SIG-M5 (cell line): ENCODE measurements at places on chromosomes 3 and 15.
A peak's percentile ranks its signal among the peaks of the same experiment; 100 is the strongest.

DNA sequence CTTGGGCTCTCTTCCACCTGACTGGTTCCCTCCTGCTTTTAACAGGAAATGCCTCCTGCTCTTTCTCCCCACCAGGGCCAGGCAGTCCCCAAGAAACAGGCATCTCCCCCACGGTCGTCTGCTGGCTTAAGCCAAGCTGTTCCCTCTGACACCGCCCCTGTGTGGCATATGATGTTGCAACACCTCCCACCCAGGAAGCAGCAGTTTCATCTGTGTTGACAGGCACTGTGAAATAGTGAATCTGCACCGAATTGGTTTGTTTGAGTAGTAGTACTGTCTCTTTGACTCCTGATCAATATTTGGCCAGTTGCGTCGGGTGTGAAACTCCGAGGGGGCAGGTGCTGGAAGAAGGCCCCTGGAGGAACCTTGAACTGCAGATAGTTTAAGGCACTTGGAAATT lies 188.8 kb downstream of the FEZF2 start:
- no peak for DNase-seq

DNA sequence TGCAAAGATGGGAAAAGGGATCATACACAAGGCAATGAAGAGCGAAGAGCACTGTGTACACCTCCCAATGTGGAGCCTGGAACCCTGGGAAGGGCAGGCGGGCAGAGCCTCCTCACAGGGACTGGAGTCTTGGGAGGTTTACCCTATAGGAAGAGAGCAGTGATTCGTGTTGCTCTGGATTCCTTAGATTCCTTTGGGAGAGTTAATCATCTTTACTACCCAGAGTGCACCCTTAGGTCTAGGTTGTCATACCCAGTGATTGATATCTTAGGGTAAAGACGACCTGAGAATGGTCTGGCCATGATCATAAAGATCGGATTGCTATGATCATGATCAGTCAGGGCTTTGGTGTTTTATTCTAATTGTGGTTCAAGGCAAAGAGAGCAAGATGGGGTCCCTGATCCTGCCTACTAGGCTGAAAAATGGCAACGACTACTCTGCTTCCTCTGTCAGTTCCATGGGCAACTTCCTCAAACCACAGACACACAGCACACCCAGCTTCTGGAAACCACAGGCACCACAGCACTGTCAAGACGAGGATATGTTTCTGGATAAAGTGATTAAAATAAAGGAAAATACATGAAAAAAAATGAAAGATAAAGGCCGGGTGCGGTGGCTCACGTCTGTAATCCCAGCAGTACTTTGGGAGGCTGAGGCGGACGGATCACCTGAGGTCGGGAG lies 20.4 kb upstream of the MAP6D1 start:
- DNase-seq: no peak

DNA sequence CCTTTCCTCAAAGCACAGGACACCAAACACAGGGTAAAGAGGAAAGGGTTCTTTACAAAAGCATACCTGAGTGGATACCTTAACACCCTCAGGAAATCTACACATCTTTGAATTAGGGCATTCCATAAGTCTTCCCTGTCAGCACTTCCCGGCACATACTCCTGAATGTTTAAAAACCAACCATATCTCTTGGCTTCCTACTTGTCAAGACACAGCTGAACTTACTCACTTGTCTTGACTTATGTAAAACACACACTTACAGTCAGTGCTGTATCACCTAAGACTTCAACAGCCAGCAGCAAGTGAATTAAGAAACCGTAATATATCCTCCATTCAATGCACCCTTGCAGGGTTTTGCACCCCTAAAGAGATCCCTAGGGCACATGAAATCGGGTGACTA lies 17.5 kb downstream of the IL1RAP start:
- no peak for DNase-seq

DNA sequence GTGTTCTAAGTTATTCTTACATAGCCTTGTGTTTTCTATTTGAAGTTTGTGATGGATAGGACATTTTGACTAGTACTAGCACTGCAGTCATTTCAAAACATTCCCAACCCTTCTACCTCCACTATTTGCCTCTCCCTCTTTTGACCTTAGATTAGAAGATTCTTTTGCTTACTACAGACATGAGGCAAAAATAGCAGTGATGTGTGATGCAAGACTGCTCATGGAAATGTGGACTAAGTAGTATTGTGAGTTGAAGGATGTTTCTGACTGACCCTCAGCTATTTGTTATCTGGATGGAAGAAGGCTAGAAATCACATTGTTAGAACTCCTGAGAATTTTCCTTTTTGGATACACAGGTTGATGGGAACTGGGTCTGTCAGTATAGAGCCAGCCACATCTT lies 45.9 kb downstream of the ATP2C1 start:
- DNase-seq: no peak

DNA sequence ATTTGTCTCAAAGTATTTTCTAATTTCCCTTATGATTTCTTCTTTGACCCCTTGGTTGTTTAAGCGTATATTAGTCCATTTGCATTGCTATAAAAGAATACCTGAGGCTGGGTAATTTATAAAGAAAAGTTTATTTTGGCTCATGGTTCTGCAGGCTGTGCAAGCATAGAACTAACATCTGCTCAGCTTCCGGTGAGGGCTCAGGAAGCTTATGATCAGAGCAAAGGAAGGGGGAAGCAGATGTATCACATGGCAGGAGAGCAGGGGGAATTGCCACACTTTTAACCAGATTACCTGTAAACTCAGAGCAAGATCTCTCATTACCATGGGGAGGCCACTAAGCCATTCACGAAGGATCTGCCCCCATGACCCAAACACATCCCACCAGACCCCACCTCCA lies 148.2 kb downstream of the PDE8A start:
- DNase-seq: no peak

DNA sequence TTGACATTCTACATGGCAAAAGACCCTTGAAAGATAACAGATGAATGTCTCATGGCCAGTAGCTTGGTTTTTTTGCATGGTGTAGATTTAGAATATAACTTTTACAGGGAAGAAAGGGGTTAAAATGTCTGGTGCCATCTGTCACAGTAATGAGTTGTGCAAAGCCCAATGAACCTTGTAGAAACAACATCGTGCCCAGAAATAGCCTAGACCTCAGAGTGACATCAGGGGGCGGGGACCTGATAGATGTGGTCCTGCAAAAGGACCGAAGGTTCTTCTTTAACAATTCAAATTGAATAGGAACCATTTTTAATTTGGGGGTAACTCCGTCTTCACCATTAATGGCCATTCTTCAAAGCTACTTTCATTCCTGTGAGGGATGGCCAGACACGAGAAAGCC lies 254.1 kb upstream of the CTDSPL start:
- DNase-seq: no peak

DNA sequence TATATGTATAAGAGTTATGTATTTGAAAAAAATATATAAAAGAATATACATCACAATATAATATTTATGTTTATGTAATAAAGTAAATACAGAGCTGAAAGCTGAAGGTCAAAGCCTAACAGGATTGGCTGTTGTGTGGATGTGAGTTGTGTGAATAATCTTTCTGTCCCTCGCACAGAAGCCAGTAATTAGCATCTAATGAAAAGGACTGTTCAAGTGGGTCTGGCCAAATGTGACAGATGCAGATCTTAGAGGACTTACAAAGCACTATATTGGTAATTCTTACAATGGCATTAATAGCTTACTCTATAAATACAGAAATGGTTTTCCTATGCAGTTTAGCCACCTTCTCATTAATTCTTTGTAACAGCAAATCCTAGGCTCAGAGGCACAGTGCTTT lies 2.4 kb downstream of the MKRN3 start:
- no peak for DNase-seq

DNA sequence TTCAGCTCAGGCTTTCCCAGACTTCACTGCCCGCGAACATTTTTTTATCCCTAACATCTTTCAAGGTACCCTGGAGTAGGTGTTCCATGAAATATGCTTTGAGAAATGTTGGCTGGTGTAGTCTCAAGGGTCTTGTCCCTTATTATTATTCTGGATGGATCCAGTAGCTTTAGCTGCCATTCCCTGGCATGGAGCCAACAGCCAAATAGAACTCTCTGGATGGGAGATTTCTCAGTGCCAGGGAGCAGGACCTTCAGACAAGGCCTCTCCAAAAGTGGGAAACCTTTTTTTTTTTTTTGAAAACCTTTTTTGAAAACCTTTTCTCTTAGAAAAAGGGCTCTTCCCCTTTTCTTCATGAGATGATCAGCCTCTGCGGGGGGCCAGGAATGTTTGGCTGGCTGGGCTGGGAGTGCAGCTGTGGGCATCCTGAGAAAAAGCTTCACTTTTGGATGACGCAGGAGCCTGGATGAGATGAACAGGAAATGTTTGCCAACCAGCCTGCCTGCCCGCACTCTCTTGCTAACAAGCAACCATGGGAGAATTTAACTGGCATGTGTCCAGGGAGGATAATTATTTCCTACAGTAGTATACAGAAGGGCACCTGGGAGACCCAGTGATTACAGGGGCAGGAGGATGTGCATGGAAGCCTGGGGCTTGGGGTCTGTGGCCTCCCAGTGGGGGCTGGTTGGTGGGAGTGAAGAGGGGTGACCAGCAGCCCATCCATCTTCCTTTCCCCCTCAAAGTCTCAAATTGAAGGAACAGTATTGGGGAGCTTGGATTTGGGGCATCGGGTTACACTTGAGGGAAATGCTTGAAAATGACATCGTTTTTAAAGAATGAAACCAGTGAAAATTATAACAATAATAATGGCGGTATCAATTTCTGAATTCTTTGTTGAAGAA lies 109.1 kb upstream of the LRIG1 start:
- DNase-seq: no peak

GRCh38 chr15:90126596-90127435 lies 24.5 kb upstream of the IDH2 start:
- DNase-seq: no peak

DNA sequence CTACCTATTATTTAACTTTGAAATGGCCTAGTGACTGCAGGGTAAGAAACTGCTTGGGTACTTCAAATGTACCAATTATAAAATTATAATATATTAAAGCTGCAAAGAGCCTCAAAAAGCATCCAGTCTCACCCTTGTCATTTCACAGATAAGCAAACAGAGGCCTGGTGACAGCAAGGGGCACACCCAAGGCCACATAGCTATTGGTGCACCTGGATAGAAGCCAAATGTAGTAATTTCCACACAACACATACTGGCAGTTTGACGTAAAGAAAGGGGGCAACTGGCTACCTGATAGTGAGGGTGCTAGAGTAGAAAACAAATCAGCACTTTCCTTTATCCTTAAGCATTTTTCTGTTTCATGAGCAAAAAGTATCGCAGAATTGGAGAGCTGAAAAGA lies 51.1 kb downstream of the IFT57 start:
- no peak for DNase-seq

- no peak for DNase-seq
These were observed 17.3 kb upstream of the LRIG1 start for GRCh38 chr3:66518126-66518525.

GRCh38 chr3:174640932-174641331 lies 218.2 kb upstream of the NAALADL2 start:
- DNase-seq: no peak

GRCh38 chr3:185402561-185402960 lies 39.6 kb downstream of the MAP3K13 start:
- no peak for DNase-seq

DNA sequence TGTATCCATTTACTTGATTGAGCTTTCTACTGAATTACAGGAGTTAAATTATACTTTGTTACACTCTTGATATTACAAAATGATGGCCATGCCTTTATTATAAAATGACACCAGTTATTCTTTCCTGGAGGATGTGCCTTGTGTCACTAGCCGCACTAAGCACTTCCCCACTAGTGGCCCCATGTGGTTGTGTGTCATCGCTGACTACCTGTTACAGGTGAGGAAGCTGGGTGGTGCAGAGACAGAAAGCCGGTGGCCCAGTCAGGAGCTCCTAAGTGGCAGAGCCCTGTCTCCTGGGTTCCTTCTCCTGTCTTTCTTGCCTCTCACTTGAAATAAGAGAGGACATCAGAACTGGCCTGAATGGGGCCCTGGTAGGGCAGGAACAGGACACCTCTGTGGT lies 96.8 kb downstream of the IGF1R start:
- DNase-seq: no peak

GRCh38 chr15:37096558-37097143 lies 3.7 kb downstream of the MEIS2 start:
- DNase-seq: no peak

GRCh38 chr3:151169262-151169947 lies 33.6 kb downstream of the GPR171 start:
- DNase-seq: peak; percentile 86

GRCh38 chr3:162132981-162133380 lies 636.4 kb downstream of the OTOL1 start:
- no peak for DNase-seq

- DNase-seq: no peak
These were observed 22.9 kb upstream of the SMAD6 start for GRCh38 chr15:66679061-66679656.

DNA sequence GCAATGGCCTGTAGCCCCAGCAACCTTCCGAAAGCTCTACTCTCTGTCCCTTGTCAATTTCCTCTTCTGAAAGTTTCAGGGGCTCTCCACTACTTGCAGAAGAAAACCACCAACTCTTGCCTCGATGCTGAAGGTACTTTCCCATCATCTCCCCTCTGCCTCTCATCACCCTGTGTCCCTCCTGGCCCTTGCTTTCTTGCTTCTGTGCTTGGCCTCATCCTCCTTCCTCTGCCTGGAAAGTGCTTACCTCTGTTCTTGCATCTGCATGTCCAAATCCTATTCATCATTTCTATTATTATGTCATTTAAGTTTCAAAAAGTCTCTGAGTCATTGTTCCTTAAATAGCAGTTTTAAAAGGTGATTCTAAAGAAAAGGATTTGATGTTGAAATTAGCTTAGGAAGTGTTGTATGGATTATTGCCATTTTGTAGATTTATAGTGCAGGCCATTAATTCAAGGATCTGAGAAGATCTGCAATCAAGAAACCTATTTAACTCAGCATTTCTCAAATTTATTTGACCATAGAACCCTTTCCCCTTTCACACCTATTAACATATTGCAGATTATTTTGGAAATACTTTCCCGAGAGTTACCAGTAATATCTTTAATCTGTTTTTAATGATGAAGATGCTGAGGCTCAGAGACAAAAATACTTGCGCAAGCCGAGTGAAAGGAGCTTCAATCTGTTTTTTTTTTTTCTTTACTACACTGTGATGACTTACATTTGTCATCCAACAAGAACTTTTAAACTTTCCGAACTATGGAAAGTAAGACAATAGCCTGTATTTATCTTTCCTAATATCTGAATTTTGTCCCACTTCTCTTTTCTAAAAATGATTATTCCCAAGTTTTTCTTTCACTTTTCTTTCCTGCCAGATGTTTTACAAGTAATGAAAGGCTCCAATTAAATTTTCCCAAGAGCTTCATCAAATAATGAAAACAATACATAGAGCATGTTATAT lies 22.3 kb upstream of the CFAP161 start:
- DNase-seq: no peak

DNA sequence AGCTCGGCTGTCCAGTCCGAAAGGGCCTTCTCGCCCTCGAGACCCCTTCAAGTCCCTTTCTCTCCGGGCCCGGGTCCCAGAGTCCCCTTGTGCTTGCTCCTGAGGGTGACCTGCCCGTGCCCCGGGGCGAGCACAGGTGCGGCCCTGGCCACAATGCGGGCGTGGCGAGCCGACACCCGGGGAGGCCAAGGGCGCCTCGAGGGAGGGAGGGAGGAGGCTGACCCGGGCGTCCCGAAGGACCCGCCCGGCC lies 810 bp upstream of the MEF2A start:
- DNase-seq: no peak

GRCh38 chr3:2853651-2854050 lies 256.5 kb downstream of the IL5RA start:
- DNase-seq: no peak
